Lung (tissue), 17 donors: ENCODE measurements at places on chromosomes 5 and 9. TPM values are rescaled to one million over a fixed set of nuclear protein-coding genes. Genes with fewer than 3 reads are reported as not detected.

DNA sequence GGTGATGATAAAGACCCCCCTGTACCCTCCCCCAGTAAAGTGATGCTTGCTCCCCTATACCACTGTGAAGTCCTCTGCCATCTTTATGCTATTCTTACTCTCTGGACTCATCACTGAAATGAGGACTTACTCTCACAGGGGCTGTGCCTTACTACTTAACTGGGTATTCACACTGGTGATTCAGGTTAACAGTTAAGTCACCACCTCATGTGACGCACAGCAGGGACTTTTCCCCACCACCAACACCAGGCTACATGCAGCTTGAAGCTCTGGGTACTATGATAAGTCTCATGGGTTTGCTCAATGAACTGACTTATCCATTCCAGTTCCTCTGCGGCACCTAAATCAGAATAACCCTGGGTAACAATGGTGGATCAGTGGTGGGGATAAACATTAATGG lies 163.7 kb downstream of the ELAVL2 start:
- no peaks in the 10 kb centered on the region for H3K36me3 ChIP-seq
- DNase-seq: no peak
- peaks cover 7% of the 10 kb centered on the region for H3K4me1 ChIP-seq

DNA sequence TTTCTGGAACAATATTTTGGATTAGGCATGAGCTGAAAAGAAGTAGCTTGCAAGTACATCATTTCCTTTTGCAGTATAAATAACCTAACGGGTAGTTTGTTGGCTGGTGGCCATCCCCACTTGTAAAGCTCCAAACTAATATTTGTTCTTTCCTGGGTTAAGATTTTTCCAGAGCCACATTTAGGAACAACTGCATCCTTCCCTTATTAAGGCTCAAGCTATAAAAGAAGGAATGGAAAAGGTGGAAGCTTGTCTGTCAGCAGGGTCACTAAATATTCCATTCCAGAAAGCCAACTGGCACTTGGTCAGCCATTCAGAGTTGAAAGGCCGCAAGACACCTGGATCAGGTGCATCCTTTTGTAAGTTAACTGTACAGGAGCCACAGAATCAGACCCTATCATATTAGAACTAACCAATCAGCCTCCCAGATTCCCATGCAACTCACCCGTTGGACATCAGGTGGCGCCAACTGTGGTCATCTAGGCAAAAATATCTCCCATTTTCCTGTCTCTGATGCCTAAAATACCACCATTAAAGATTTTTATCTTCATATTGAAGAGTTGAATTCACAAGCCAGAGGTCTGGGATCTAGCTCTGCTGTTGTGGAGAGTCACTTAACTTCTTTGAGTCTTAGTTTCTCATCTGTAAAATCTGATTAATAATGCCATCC lies 82.9 kb downstream of the PTCD2 start:
- H3K4me1 ChIP-seq: no peaks in the 10 kb centered on the region
- H3K27me3 ChIP-seq: no peaks in the 10 kb centered on the region
- no peak overlapping the region for H3K4me3 ChIP-seq

DNA sequence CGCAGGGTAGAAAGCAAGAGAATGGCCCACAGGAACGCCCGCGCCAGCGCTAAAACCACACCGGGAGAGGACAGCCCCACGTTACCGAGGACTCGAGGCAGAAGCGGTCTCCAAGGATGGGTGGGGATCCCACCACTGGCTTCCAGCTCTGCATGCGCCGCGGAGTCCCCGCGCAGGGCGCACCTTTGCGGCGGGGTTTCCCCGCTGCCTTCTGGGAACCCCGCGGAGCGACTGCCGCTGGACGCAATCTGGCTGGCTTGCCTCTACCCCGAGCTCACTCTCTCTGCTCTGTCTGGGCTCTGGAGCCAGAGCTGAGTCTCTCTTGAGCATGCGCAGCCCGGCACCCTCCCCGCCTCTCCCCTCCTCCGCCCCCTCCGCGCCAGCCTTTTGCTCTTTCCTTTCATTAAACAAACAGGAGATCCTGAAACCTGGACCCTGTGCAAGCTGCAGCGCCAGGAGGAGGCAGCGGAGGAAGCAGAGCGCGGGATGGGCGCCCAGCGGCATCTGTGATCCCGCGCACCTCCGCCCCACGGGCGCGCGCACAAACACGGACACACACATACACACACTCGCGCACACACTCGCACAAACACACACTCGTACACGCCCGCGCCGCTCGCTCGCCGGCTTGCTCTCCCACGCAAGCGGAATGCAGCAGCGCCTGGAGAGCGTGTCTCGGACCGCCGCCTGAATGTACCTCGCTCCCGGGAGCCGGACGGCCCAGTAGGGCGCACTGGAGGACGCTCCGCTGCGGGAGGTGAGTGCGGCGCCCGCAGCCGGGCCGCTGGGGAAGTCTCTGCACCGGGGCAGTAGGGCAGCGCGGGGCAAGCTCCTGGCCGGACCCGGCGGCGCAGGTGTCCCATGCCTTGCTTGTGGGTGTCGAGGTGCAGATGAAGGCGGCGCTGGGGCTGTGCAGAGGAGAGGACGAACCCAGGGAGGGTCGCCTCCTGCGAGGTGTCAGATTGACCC lies at the start of gene PLPPR1:
PLPPR1 (plus strand) TSS at position 382 of the 969 bp plus-strand sequence.
- peak within 1 kb of the TSS; percentile 43 for H3K4me3 ChIP-seq
- peaks cover 43% of the 10 kb centered on the region for H3K27me3 ChIP-seq

DNA sequence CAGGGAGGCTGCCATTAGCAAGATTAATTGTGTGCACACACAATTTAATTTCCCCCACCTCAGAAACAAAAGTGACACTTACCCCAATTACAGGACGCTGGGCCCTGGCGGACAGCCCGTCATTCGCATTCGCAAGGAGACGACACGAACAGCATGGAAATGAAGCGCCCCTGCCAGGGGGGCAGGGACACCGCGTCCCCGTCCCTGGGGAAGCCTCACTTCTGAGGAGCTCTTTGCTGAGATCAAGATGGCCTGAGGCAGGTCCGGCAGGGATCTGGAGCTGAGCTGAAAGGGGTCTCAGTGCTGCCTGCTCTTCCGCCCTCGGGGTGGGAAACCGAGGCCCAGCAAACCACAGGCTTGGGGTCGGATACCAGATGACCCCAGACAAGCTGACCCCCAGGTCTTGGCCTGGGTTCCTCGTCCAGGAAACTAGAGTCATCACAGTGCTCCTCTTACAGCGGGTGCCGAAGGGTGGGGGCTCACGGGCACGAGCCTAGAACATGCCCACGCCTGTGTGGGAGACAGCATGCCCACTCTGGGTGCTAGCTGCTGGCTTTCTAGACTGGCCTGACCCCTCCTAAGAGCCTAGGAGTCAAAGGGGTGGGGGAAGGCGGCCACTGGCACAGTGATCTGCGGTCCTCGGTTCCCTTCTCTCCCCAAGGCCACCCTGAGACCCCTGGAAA lies 103.2 kb downstream of the VAV2 start:
- no peaks in the 10 kb centered on the region for H3K27me3 ChIP-seq
- no peaks in the 10 kb centered on the region for H3K36me3 ChIP-seq
- H3K4me1 ChIP-seq: no peaks in the 10 kb centered on the region
- H3K4me3 ChIP-seq: no peak overlapping the region

The CDKN2B-AS1 gene
- 0.57 TPM for total RNA-seq

- H3K4me3 ChIP-seq: no peak overlapping the region
- no peaks in the 10 kb centered on the region for H3K36me3 ChIP-seq
- H3K27me3 ChIP-seq: no peaks in the 10 kb centered on the region
- H3K27ac ChIP-seq: peak overlapping the region; percentile 90
Measured at GRCh38 chr5:134464988-134465815, 53.5 kb upstream of the CDKN2AIPNL start.

DNA sequence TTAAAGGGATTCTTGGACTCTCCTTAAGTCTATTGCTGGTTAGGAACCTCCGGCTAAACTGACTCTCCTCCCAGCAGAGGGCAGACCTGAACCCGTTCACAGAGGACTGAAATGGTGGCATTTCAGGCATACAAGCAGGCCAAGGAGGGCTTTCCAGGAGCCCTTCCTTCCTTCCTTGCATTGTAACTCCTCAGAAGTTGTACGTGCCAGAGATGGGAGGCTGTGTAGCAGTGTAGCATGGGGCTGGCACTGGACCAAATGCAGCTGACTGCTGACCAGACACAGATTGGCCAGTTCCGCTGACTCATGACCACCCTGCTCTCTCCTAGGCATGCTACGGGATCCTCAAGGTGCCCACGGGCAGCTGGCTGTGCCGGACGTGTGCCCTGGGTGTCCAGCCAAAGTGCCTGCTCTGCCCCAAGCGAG lies 36.4 kb downstream of the JADE2 start:
- DNase-seq: peak; percentile 25
- H3K4me3 ChIP-seq: no peak overlapping the region
- H3K27me3 ChIP-seq: no peaks in the 10 kb centered on the region
- peaks cover 75% of the 10 kb centered on the region for H3K36me3 ChIP-seq
- no peaks in the 10 kb centered on the region for H3K4me1 ChIP-seq

DNA sequence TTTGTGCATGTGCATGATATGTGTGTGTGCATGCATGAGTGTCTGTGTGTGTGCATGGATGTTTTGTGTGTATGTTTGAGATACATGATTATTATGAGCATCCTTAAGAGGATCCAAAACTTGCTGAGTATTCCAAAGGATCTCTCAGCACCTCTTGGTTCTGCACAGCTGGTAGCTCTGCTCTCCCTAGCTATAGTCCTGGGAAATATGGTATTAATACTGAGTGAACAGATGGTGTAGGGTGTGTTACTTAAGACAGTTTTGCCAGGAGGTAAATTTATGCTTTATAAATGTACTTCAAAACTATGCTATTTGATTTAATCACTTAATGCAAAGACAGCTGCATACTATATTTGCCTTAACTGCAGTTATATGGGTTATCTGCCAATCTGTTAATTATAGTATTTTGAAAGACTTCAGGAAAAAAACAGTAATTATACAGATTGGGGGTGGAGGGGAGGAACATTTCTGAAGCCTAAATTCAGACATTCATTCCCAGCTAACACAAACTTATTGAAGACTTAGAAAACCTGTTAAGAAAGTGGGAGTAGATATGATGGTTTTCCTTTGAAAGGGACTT lies 215.5 kb downstream of the MPDZ start:
- no peak overlapping the region for H3K4me3 ChIP-seq
- no peak for DNase-seq
- no peaks in the 10 kb centered on the region for H3K36me3 ChIP-seq
- no peaks in the 10 kb centered on the region for H3K27me3 ChIP-seq

GRCh38 chr9:136542241-136543040 lies 3.4 kb downstream of the NOTCH1 start:
- H3K4me1 ChIP-seq: peaks cover 31% of the 10 kb centered on the region
- peaks cover 3% of the 10 kb centered on the region for H3K36me3 ChIP-seq
- peak overlapping the region; percentile 96 for H3K27ac ChIP-seq
- peak; percentile 55 for DNase-seq
- H3K27me3 ChIP-seq: no peaks in the 10 kb centered on the region

DNA sequence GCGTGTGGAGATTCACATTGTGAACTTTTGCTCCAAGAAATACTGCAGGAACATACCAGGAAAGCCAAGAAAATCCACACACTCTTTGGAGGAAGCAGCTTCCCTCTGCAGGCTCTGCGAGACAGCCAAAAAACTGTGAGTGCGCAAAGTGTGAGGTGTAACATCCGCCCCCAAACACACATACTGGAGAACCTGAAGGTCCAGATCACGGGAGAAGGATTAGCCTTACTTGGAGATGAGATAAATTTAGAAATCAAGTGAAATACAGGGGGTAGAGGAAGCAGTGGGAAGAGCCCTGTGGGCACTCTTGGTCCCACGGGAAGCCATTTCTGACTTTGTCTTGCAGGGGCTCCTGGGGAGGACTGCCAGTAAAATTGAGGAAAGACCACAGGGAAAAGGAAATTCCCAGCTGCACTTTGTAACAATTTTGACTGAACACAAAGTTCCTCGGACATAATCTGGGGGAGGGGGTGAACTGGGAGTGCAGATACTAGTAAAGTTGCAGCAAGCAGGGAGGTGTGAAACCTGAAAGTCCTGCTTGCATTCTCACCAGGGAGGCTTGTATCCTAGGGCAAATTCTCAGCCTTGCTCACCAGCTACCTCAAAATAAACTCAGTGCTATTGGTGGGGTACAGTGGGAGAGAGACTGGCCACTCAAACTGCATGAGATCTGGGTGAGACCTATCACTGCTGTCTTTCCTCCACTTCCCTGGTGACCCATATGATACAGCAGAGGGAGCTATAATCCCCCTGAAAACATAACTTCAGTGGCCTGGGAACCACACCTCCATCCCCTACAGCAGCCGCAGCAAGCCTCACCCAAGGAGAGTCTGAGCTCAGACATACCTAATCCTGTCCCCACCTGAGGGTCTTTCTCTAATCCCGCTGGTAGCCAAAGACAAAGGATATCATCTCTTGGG lies 109.1 kb downstream of the ALDH1A1 start:
- H3K4me1 ChIP-seq: no peaks in the 10 kb centered on the region
- DNase-seq: no peak
- no peak overlapping the region for H3K27ac ChIP-seq
- H3K27me3 ChIP-seq: no peaks in the 10 kb centered on the region

The CTXN3 gene
- total RNA-seq: not detected

DNA sequence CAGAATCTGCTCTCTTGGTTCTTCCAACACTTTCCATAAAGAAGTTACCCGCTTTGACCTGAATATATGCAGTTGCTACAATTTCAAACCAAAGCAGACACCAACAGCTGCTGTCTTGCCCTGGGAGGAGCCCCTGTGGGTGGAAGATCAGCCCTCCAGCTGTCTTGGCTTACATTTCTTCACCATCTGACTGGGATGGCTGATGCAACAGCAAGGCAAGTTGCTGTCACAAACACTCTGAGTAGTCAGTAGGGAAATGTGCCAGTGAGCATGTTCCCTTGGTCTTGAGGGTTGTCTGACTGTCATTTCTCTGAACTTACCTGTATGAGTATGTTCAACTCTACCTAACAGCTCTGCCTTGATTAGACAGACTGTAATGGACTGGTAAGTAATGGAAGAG lies 152.9 kb downstream of the SGCD start:
- DNase-seq: peak; percentile 82
- peaks cover 2% of the 10 kb centered on the region for H3K36me3 ChIP-seq
- H3K4me3 ChIP-seq: no peak overlapping the region
- peaks cover 15% of the 10 kb centered on the region for H3K4me1 ChIP-seq

The SH3PXD2B gene
- total RNA-seq: 13.0 TPM

The CAMK2A gene
- 1.6 TPM for total RNA-seq

- DNase-seq: no peak
- no peak overlapping the region for H3K27ac ChIP-seq
- no peak overlapping the region for H3K4me3 ChIP-seq
- no peaks in the 10 kb centered on the region for H3K36me3 ChIP-seq
- H3K4me1 ChIP-seq: no peaks in the 10 kb centered on the region
- H3K27me3 ChIP-seq: no peaks in the 10 kb centered on the region
Measured at GRCh38 chr9:14870090-14870489, 40.1 kb downstream of the FREM1 start.

DNA sequence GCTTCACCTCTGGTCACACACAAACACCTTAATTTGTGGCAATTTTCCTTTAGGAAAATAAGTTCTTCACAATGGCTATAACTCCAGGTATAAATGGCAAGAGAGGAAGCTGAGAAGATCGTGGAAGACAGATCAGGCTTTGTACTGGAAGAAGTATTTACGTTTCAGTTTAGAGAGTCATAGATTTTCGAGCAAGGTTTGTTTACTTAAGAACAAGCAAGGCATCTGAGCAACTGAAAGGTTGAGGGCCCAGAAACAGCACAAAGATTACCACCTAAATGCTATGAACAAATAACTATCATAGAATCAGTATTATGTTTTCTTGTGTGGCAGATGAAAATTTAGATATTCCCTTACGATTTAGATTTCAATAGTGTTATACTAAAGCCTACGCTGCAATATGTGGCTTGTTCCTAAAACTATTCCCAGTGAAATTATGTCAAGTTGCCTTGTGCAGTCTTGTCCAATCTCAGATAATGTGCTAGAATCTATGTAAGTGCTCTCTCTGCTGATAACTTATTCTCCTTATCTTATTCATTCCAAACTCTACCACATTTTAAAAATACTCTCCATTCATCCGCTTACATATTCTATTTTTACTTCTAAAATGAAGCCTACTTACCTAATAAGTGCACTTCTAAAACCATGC lies 6.7 kb downstream of the SLCO4C1 start:
- no peaks in the 10 kb centered on the region for H3K36me3 ChIP-seq
- no peak for DNase-seq
- H3K27ac ChIP-seq: no peak overlapping the region
- peaks cover 3% of the 10 kb centered on the region for H3K4me1 ChIP-seq
- H3K27me3 ChIP-seq: no peaks in the 10 kb centered on the region
